ENCODE measurements at places on chromosomes 4 and X. TPM values are rescaled to one million over a fixed set of nuclear protein-coding genes. Genes with fewer than 3 reads are reported as not detected.

DNA sequence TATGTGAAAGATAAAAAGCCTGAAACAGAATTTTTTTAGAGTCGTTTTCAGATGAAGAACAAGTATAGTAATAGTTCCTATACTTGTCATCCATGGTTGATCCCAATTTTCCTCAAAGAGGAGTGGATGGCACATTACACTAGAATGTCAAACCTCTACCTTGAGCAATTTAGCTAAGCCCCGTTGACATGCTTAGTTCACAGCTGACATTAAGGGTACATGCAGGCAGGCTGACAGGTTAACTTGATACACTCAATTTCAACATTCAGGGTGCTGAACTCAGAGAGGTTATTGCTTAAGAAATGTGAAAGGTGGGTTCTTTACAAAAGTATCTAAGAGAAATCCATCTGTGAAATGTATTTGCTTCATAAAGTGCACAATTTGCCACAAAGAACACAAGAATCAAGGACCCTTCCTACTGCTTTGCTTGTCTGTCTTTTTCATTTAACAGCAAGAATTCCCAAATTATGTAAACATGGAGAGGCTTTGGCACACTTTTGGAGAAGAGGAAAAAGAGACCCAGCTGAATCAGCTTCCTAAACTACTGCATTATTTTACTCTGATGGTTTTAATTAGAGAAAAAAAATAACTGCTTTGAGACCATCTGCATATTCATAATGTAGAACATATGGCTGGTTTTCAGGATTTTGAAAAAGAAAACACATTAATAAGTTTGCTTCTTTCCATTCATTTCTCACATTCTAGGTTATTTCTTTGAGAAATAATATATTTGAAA lies 122.5 kb upstream of the DDIT4L start:
- peak; percentile 5 for DNase-seq

- DNase-seq, result no peak
Measured at GRCh38 chrX:136220540-136220939, 30.7 kb downstream of the MAP7D3 start.

DNA sequence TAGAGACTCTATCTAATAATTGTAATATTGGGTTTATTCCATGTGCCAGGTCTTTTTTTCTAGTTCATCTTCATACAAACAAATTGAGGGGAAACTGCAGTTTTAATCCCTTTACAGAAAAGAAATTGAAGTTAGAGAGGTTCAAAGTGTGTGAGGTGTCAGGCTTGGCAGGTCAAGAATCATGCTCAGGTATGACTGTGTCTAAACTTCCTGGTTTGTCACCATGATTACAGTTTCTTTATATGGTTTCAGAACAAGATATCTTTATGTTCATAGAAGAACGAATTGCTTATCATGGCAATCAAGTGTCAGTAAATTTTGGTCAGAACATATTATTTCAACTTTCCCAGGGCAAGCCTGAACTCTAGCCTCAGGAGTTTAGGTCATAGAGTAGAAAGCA lies 460.4 kb downstream of the RAPGEF2 start:
- no peak for DNase-seq

GRCh38 chrX:139299309-139299708 lies 231.2 kb upstream of the F9 start:
- no peak for DNase-seq

DNA sequence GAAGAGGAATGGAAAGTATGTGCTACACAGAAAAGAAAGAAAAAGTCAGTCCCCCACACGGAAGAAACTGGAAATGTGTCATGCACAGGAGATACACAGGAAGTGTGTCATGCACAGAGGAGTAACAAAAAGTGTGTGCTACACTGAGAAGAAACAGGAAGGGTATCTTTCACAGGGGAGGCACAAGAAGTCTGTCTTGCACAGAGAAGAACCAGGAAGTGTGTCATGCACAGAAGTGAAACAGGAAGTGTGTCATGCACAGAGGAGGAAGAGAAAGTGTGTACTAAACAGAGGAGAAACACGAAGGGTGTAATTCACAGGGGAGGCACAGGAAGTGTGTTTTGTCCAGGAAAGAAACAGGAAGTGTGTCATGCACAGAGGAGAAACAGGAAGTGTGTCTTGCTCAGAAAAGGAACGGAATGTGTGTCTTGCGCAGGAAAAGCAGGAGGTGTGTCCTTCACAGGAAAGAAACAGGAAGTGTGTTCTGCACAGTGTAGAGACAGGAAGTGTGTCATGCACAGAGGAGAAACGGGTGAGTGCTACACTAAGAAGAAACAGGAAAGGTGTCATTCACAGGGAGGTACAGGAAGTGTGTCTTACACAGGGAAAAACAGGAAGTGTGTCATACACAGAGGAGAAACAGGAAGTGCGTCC lies 527.2 kb upstream of the PRKX start:
- DNase-seq, result no peak

DNA sequence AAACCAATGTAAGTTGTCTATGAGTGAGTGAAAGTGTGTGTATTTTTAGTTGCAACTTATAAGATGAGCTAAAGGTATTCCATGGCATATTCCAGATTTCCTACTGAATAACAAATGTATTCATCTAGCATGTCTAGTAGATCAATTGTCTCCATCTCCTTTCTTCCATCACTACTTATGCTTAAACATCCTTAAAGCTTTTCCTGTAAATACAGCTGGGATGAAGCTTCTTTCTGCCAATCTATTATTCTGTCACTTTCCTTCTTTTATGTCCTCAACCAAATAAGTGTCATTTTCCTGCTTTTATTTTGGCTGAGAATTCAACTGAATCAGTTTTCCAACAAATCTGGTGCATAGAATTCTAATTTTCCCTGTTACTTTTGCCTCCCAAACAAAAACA lies 136.3 kb downstream of the COL25A1 start:
- DNase-seq, result no peak

DNA sequence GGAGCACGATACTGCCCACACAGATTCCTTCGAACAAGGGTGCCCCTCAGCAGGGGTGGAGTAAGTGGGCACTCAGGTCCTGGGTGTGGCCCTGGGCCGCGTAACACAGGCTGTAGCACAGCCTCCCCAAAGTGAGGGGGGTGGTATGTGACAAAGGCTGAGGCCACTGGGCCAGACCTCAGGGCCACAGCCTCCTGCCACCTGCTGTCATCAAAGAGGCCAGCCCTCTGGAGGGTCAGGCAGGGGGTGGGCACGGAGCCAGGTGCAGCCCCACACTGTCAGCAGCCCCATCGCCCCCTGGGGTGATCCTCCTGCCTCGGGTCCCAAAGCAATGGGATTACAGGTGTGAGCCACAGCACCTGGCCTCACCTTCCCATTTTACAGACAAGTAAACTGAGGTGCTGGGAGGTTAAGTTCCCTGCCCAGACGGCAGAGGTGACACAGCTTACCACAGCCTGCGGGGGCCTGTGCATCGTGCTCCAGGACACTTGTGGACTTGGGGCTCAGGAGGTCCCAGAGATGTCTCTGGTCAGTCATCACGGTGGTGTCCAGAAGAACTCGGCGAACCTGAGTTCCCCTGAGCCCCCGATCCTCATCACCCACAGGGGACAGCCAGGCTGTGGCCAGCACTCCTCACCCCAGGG lies 27.5 kb upstream of the MXD4 start:
- DNase-seq, result no peak

DNA sequence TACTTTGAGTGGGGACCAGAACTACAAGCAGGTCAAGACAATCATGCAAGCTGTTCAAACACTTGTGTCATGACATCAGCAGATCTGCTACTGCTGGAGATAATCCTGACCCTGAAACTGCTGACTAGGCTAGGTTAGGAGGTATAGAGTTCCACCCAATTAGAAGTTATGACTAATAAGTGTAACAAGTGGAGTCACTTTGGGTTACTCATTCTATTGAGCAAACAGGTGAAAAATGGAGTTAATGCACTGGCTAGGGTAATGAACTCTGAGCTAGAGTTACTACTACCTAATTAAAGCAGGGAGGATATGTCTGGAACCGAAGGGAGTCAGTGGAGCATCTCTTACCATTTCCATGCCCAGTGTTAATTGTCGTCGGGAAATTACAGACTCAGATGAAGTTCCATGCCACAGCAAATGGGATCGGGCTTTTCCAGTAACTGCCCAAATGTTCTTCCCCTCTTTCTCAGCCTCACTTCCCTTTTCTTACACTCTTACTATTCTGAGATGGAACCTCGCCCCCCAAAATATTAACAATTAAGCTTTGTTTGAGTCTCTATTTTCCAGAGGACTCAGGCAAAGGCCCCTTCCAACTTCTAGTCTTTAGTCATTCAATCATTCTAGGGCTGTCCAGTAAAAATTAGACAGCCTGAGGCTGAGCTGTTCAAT lies 19.8 kb upstream of the MANBA start:
- peak; percentile 33 for DNase-seq

DNA sequence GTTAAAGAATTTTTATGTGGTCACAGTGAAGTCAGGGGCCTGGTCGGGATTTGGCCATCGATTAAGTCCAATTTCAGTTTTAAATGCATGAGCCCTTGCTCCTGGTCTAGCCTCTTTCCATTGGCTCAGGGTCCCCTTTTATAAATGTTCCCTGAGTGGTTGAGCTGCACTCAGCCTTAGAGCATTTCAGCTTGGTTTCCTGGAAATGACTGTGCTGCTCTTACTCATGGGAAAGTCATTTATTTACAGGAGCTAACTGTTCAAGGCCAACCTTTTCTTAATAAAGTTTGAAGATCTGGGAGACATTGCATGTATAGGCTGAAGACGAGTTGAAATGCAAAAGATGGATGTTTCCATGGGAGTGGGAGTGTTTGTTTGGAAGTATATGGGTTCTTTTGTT lies 98.8 kb upstream of the CLNK start:
- DNase-seq, result peak; percentile 83

GRCh38 chr4:178081896-178082295 lies 639.7 kb upstream of the AGA start:
- no peak for DNase-seq

GRCh38 chrX:31112226-31112999 lies 40.6 kb upstream of the FTHL17 start:
- DNase-seq, result no peak

DNA sequence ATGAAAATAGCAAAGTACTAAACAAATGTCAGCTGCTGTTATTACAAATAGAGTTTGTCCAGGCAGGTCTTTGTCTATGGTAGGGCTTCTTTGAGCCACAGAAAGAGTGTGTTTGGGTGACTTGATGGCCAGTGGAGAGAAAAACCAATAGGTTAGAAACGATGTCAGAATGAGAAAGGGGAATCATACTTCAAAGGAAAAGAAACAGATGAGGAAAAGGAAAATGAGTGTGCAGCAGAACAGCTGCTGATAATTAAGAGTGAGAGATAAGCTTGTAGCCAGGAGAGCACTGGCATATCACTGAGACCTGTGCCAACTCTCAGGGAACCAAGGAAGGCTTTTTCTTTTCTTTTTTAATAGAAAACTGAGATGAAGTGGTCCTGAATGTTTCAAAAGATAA lies 257.2 kb downstream of the ARHGAP24 start:
- peak; percentile 26 for DNase-seq

GRCh38 chrX:21658152-21658737 lies at the start of gene KLHL34:
TSS of gene KLHL34 (minus strand) at chrX:21658330. CDS start at chrX:21657788, 542 bp downstream.
- DNase-seq, result no peak

DNA sequence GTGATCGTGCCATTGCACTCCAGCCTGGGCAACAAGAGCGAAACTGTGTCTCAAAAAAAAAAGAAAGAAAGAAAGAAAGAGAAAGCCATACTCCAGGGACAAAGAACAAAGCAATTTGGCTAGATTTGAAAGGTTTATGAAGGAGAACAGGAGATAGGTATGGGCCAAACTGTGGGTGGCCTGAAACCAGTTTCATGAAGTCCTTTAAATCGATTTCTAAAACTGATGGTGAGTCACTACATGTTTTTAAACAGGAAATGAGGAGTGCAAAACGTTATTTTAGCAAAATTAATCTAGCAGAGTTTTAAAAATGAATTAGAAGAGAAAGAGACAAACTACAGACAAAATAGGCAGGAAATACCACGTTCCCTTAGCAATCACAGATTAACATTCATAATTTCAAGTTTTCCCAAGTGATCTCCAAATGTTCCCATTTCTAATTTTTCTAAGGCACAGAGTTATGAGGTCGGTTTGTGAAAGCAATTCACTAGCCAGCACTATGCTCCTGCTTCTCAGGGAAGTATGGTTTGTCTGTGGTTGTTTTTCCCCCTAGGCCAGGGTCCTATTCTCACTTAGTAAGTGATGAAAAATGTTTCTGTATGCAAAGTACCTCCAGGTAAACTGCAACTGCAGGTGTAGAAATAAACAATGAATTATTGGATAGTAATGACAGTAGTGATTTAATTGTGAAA lies 190.6 kb downstream of the PPP3CA start:
- DNase-seq, result peak; percentile 22

DNA sequence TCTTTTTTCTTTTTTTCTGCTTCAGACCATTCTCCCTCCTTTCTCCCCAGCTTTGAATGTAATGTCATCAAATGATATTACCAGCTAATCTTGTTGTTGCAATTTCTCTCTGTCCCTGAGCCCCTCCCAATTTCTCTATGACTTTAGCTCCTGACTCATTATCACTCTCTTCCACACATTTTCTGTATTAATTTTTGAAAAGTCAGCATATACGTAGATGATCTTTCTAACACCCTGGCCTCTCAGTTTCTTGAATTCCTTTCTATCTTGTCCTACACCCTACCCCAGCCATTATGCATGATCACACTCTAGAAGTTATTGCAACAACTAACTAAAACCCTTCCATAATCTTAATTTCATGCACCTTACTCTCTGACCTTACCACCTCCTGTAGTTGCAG lies 13.1 kb upstream of the TRPC3 start:
- DNase-seq, result no peak

The RAB33A gene
- 3.0 TPM for total RNA-seq

The FGF13 gene
- 26.5 TPM for total RNA-seq

The SSX1 gene
- not detected for total RNA-seq

The AFM gene
- not detected for total RNA-seq

The FGFBP1 gene
- not detected for total RNA-seq
